ENCODE measurements at places on chromosomes 6 and 20. TPM values are rescaled to one million over a fixed set of nuclear protein-coding genes. Genes with fewer than 3 reads are reported as not detected.

The DAAM2 gene
- 1.4 TPM for total RNA-seq

The ISM1 gene
- total RNA-seq, result not detected

The NKX2-2 gene
- not detected for total RNA-seq

The LIN28B gene
- total RNA-seq, result 0.05 TPM

The BMP2 gene
- 35.0 TPM for total RNA-seq

The HUS1B gene
- total RNA-seq, result 1.7 TPM

The PRRC2A gene
- 76.5 TPM for total RNA-seq

The OR2B6 gene
- not detected for total RNA-seq

The GSTA2 gene
- total RNA-seq, result not detected

The RBM39 gene
- 396 TPM for total RNA-seq

The TMC2 gene
- total RNA-seq, result not detected

The HLA-DRB5 gene
- total RNA-seq, result not detected

The DHX35 gene
- total RNA-seq, result 15.1 TPM

The OSTM1 gene
- total RNA-seq, result 74.8 TPM

The EDN3 gene
- not detected for total RNA-seq

The RBPJL gene
- not detected for total RNA-seq

The ENTPD6 gene
- total RNA-seq, result 51.1 TPM

The LY6G6D gene
- total RNA-seq, result not detected

The ERVFRD-1 gene
- not detected for total RNA-seq

The SRMS gene
- not detected for total RNA-seq

The CPXM1 gene
- total RNA-seq, result 3.9 TPM

The SNX21 gene
- 34.7 TPM for total RNA-seq

The AGER gene
- not detected for total RNA-seq

The PRDM13 gene
- not detected for total RNA-seq

The UBE2V1 gene
- 35.6 TPM for total RNA-seq

The AKAP12 gene
- total RNA-seq, result 99.7 TPM

The CAP2 gene
- total RNA-seq, result 27.6 TPM

The RAB44 gene
- not detected for total RNA-seq

The FAM209A gene
- total RNA-seq, result not detected

The GRM1 gene
- not detected for total RNA-seq

The GJA10 gene
- total RNA-seq, result not detected

The KIAA1755 gene
- 0.65 TPM for total RNA-seq

The TBX18 gene
- total RNA-seq, result 3.6 TPM

The CRYBG1 gene
- 3.6 TPM for total RNA-seq

The FAM110A gene
- total RNA-seq, result 1.8 TPM

The RRAGD gene
- total RNA-seq, result 0.37 TPM

The TAAR6 gene
- total RNA-seq, result not detected

The TGM3 gene
- not detected for total RNA-seq

The MAP3K5 gene
- 14.5 TPM for total RNA-seq

The BMP7 gene
- not detected for total RNA-seq

The OTOR gene
- not detected for total RNA-seq

The SASH1 gene
- 27.9 TPM for total RNA-seq

The PXT1 gene
- total RNA-seq, result not detected

The LRP11 gene
- 130 TPM for total RNA-seq

The C20orf144 gene
- total RNA-seq, result 0.05 TPM

The INSM1 gene
- total RNA-seq, result not detected

The TRIM15 gene
- total RNA-seq, result not detected

The RHAG gene
- total RNA-seq, result not detected

The SEL1L2 gene
- not detected for total RNA-seq

The PRND gene
- total RNA-seq, result 0.30 TPM

The CRISP3 gene
- not detected for total RNA-seq

The TUBB1 gene
- not detected for total RNA-seq

The DZANK1 gene
- total RNA-seq, result 1.5 TPM

The OR12D3 gene
- not detected for total RNA-seq

The TMEM181 gene
- total RNA-seq, result 70.3 TPM

The PAX1 gene
- total RNA-seq, result not detected
